ENCODE measurements at places on chromosomes 1 and 21.

DNA sequence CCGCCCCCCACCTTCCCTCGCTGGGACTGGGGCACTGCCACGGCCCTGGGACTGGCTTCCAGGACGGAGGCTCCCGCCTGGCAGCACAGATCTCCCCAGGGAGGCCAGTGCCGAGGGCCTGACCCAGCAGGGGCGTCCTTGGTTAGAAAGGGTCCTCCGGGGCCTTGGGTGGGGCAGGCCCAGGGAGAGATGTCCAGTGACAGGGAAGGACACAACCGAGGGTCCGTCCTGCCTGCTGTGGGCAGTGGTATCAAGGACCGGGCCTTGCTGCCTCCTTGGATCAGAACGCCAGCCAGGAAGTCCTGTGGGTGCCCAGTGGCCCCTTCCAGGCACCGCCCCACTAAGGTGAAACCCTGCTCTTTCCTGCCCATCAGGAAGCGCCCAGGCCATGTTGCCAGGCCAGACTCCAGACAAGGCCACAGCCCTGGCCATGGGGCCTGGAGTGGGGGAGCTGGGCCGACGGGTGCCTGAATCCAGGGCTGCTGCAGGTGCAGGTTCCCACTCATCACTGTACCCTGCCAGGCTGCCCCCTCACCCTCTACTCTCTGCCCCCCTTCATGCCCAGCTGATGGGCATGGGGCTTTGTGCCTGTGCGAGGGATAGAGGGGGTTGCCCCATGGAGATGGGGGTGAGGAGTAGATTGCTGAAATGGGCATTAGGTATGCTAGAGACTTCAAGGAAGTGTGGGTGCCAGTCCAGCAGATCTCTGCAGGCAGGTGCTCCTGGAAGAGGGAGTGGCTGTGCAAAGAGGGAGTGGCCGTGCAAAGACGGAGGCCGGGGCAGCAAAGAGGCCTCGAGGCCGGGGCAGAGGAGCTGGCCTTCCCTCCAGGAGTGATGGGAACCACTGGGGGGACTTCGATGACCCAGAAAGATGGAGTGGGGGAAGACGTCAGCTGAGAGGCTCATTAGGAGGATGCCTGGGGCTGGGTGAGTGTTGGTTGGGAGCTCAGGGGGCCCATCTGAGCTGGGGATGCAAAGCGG, 2.2 kb upstream of the PRKCZ start:
- DNase-seq = no peak

DNA sequence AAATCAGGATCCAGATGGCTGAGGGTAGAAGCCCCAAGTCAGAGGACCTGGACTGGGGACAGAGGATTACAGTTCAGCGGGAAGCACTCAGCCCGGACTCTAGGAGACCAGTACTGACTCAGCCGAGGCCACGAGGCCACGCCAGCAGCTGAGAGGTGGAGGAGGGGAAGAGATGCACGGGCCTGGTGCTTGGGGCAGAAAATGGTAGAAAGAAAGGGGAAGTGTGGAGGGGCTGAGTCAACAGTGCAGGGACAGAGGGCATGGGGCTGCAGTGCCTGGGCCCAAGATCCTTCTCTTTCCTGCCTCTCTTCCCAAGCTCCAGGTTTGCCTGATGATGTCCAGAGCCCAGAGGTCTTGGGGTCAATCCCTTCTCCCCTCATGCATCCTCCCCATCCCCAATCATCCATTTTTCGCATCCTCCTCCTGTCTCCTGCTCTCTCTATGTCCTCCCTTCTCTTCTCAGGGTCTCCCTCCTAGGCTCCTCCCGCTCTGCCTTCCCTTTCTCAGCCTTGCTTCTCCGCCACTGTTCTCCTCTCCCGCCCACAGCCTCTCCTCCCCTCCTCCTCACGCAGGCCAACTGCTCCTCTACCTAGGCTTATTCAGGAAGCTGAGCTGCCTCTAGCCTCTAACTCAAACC, 7.7 kb downstream of the ARHGEF2 start:
- DNase-seq = no peak

GRCh38 chr1:59193443-59194093, 103.3 kb upstream of the FGGY start:
- no peak for DNase-seq

GRCh38 chr1:167713330-167714081, 8.3 kb upstream of the MPZL1 start:
- DNase-seq = no peak

GRCh38 chr1:184298440-184299405, 88.1 kb upstream of the C1orf21 start:
- no peak for DNase-seq

DNA sequence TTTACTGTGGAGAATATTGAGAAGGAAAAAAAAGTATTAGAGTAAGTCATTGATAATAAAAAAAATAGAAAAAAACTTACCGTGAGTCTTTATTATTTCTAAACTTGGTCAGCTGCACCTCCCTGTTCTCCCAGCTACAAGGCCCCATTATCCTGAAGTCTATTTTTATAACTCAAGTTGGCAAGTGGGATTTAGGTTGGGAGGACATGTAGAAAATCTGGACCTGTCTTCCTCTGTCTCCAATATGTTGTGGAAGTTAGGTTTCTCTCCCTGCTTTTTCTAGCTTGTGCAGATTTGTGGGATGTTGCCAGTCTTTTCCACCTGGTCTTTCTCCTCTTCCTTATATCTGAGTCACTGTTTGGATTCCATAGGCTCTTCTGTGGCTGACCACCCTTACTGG, 361.4 kb downstream of the HLX start:
- no peak for DNase-seq

DNA sequence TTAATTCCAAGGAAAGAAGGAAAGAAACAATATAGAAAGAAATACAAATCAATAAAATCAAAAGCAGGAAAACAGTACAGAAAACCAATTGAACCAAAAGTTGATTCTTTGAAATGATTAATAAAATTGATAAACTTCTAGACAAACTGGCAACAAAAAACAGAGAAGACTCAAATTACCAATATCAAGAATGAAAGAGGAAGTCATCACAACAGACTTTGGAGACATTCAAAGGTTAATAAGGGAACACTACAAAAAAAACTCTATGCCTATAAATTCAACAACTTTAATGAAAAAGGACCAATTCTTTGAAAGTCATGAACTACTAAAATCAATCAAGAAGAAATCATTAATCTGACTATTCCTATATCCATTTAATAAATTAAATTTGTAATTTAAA, 329.3 kb upstream of the NR5A2 start:
- DNase-seq = no peak

DNA sequence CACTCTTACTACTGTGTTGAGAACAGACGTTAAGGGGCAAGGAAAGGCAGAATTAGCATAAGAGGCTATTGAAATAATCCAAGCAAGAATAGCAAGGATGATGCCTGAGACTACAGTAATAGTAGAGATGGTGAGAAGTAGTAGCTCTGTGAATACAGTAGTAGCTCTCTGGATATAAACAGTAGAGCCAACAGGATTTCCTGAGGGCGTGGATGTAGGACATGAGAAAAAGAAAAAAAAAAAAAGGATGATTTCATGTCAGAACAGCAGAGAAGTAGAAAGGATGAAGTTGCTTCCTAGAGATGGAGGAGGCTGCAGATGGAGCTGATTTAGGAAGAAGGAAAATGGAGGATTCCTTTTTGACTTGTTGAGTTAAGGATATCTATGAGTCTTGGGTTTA, 112.3 kb downstream of the OMA1 start:
- DNase-seq = no peak

DNA sequence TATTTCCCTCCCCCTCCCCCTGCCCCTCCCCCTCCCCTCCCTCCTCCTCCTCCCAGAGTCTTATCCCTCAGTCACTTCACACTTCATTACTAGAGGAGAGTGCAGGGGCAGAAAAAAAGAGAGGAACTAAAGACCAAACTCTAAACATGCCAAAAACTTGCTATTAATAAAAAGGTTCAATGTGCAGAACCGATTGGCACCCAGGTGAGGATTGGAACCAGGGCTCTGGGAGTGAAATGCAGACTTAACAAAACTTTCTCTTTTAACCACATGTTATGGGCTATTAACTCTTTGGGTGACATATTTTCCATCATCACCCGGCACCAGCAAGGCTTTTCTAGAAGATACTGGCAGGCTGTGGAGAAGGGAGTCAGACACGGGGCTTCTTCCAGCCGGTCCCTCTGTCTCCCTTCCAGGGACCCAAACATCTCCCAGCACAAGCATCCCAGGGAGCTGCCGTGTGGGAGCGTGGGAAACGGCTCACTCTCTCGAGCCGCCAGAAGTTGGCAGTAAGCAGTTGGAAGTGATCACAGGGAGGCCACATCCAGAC, 13.6 kb downstream of the NID1 start:
- no peak for DNase-seq

- no peak for DNase-seq
Measured at GRCh38 chr1:171219346-171220080, 28.8 kb upstream of the FMO1 start.

DNA sequence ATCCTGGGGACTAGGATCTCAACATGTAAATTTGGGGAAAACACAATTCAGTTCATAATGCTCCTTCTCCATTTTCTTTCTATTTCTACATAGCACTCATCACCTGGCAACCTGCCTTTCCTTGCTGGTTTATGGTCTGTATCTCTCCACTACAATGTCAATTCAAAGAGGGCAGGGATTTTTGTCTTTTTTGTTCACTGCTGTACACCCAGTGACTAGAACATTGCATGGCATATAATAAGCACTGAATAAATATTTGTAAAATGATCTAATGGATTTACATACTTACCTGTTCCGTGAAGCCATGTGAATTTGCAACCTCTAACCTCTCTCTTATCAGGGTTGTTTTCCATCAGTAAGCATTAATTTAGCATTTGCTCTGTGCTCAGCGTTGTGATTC, 27.4 kb upstream of the TBX15 start:
- no peak for DNase-seq

DNA sequence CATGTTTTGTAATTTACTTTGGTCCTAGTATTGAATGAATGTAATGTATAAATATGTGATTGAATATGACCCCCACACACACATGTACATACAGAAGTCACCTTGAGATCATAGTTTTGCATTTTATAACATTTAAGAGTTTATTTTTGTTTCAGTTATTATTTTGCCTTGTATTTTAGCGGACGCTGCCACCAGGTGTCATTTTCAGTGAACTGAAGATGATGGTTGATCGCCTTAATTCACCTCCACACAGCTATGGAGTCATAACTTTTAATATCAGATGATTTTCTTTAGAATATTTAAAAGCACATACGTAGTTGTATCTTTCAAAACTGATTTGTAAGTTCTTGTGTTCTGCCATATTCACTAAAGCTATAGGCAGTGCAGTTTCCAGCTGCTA, 130.4 kb downstream of the DYRK1A start:
- no peak for DNase-seq

- DNase-seq = no peak
Measured at GRCh38 chr1:107251083-107251482, 110.2 kb downstream of the NTNG1 start.

DNA sequence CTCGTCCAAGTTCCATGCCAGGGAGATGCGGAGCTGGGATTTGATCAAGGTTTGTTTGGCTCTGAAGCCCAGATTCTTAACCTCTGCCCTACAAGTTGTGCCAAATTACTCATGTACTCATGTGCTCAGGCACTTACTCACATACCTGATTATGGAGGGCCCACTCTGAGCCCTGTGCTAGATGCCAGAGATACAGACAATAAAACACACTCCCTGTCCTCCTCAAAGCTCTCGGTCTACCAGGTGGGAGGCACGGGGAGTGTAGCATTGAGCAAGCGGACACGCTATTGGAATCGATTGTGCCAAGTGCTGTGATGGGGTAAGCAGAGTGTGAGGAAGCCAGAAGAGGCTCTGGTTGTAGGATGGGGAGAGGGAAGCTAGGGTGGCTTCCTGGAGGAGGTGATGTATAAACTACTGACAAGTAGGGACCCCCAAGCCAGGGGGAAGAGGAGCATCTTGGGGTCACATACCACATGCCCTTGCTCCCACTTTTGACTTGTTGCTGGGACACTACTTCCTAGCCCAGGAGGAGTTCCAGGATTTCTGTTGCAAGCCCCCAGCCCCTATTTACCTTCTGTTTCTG, 49.8 kb upstream of the IFNLR1 start:
- peak; percentile 85 for DNase-seq

DNA sequence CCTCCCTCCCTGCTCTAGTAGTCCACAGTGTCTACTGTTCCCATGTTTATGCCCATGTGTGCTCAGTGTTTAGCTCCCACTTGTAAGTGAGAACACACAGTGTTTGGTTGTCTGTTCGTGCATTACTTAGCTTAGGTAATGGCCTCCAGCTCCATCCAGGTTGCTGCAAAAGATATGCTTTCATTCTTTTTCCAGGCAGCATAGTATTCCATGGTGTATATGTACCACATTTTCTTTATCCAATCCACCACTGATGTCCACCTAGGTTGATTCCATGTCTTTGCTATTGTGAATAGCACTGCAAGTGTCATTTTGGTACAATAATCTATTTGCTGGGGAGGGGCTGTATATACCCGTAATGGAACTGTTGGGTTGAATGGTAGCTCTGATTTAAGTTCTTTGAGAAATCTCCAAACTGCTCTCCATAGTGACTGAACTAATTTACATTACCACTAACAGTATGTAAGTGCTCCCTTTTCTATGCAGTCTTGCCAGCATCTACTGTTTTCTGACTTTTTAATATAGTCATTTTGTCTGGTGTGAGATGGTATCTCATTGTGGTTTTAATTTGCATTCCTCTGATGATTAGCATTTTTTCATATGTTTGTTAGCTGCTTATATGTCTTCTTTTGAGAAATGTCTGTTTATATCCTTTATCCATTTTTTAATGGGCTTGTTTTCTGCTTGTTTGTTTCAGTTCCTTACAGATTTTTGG, 191.9 kb upstream of the DMRTA2 start:
- DNase-seq = no peak

DNA sequence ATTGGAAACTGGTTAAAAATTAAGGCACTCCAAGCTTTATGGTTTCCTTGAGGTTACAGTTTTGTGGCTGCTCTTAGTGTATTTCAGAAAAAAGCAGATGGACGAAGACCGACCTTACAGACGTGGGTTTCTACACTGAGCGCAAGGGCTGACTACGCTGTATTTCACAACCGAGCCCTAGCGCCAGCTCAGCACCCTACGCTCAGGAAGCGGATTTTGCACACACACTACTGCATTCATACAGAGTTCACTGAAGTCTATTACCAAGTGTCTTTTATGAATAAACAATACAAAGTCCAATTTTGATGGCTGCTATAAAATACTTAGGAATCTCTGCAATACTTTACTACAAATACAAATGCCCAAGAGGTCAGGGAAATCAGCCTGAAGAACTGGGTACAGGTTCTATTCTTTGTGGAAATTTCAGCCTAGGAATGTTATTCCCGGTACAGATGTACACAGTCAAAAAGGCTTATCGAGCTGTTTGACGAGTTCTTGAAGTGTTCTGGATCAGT, 23.8 kb downstream of the PTTG1IP start:
- DNase-seq = no peak
